ENCODE measurements at places on chromosomes 5 and 9.

DNA sequence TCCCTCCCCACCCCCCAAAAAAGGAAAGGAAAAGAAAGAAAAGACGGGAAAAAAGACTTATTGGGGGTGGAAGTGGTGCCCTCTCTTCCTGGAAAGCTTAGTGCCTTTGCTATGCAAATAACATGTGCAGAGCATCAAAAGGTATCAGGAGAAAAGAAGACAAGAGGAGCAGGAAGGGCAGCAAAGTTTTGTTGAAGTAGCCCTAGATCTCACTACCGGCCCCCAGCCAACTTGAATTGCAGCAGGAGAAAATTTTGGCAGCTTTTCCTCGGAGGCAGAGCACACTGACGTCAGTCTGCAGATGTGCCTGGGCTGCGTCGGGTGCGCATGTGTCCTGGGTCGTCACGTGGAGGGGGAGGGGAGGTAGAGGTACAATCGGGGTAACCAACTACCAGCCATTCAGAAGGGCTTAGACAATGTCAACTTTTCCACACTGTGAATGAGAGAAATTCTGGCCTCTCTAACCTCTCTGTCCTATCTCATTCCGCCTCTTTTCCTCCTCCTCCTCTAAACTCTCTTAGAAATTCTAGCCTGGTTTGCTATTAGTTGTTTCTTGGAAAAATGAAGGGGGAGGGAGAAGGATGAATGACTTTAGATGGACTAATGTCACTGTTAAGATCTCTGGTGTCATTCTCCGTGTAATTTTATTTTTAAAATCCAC lies at the start of gene ADAMTS6:
Gene ADAMTS6, minus strand, starts transcription at position 286 of the 661 bp plus-strand sequence. CDS start 8,247 bp downstream, outside the sequence.
- DNase-seq = peak; percentile 45

DNA sequence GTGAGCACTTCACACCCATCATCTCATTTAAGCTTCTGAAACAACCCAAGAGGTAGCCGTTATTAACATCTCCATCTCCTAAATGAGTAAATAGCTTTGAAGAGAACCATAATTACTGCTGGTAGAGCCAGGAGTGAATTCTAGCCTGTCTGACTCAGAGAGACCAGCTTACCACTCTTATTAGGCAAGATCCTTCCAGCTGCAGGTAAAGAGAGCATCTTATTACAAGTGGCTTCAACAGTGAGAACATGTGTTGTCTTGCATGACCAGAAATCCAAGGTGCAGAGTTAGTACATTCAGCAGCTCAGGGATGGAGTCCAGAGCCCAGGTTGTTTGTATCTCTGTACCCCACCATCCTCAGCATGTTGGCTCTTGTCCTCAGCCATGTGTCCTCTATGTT lies 10.9 kb upstream of the AFAP1L1 start:
- no peak for DNase-seq

DNA sequence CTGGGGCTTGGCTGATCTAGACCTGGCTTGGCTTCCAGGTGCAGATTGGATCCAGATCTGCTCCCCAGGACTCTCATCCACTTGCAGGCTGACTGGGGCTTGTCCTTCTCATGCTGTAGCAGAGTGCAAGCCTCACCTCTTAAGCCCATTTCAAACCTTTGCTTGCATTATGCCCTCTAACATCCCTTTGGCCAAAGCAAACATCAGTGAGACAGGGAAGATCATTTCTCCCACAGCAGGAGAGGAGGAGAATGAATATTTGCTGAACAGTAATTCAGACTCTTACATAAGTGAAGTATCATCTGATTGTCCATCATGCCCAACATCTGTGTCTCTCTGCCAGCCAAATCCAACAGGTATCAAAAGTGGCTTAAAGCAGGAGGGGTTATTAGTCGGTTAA lies 194.9 kb downstream of the C9orf152 start:
- no peak for DNase-seq

GRCh38 chr5:71955723-71956122 lies 151.6 kb upstream of the MAP1B start:
- no peak for DNase-seq

GRCh38 chr9:109974143-109974917 lies 194.3 kb downstream of the PALM2AKAP2 start:
- peak; percentile 97 for DNase-seq

DNA sequence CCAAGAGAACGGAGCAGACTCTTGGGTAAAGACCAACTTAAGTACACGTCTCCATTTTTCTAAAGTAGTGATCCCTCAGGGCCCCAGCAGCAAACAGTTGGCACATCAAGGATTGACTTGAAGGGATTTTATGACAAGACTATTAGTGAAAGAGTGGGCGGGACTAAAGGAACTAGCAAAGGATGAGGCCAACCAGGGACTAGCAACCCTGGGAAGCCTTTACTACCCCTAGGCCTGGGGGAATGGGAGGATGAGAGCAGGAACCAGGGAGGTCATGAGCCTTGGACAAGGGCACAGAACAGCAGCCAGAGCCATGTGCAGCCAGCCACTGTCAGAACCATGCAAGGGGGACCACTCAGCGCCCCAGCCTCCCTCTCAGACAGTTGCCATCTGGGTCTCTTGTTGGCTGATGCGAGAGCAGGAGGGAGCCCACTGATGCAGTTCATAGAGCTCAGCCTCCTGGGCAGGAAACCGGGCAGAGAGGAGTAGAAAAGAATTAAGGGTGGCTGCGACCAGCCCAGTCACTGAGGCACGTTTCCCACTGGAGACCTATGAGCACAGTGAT lies 28.1 kb downstream of the TGFBI start:
- no peak for DNase-seq

- peak; percentile 61 for DNase-seq
Measured at GRCh38 chr9:34562135-34562745, 27.3 kb downstream of the CNTFR start.

DNA sequence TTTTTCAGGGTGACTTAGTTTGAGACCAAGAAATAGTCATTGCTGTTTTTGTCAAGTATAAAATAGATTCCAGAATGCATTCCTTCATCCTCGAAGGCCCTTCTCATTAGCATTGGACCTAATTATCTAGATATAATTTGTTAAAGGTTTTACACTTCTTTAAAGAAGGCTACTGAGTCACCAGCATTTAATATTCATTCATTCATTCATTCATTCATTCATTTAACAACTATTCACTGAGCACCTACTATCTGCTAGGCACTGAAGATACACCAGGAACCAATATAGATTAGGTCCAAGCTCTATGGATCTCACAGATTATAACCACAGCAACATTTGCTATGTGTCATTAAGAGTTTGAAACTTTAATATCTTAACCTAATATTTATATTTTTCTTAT lies 11.1 kb upstream of the REEP5 start:
- DNase-seq = no peak

GRCh38 chr5:151007430-151008209 lies 12.8 kb upstream of the GPX3 start:
- DNase-seq = no peak

DNA sequence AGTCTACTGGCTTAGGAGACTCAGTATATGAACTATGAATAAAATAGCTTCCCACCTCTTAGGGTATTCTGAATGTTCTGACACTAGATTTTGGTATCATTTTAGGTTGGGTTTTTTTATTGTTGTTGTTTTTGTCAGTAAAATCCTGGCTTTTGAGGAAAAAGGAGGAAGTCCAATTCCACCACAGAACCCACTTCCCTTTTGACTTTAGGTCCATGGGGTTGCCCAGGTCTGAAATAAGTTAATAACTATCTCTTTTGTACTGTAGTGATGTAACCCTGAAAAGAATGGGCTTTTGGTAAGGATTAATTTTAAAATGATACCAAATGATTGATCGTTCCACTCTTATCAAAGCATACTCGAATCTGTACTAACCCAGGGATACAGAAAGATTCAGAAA lies 29.1 kb upstream of the IL12B start:
- DNase-seq = peak; percentile 93

DNA sequence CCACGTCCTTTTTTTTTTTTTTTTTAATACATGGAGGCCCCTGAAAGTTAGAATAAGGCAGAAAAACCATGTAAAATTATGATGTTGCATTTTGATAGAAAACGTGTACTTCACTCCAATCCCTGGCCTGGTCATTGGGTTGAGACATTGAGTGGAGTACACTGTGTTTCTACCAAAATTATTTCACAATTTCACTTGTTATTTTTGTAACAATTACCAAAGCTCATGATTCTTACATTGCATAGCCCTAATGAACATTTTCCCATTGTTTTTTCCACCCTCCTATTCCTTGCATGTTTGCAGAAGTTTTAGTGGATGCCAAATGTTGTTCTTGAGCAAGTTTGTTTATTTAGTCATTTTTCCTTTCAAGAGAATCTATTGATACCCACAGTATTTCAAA lies 21.9 kb downstream of the MAMDC2 start:
- DNase-seq = no peak

GRCh38 chr5:96601200-96601599 lies 61.0 kb upstream of the CAST start:
- DNase-seq = no peak

DNA sequence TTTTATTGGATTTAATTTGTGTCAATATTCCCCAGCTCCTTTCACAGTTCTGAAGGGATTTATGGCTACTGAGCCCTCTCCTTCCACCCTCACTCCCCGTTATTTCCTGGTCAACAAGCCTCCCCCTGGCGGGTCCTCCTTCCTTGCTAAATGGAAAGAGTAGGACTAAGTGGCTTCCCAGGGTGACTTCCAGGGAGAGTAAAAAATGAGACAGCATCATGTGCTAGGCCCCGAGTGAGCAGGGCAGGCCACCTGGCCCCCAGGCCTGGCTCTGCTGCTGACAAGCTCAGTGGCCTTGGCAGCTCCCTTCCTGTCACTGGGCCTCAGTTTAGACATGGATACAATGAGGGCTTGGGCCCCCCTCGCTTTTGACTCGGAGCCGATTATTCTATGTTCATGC lies 201.3 kb downstream of the HSPA4 start:
- no peak for DNase-seq

DNA sequence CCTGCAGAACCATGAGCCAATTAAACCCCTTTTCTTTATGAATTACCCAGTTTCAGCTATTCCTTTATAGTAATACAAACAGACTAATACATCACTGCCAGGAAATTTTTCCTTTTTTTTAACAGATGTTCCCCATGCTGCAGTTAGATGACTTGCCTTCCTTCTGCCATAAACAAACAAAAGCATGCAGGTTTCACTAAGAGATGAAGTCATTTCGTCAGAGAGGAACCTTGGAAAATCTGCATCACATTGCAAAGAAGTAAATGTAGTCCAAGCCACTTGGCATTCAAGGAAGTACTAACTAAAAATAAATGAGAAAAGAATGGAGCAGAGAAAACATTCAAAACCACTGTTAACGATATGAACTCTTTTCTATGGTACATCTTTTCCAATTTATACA lies 194.1 kb upstream of the EFNA5 start:
- no peak for DNase-seq

GRCh38 chr9:93127395-93127911 lies 6.6 kb downstream of the NINJ1 start:
- peak; percentile 43 for DNase-seq

GRCh38 chr5:75363111-75363510 lies 26.1 kb downstream of the HMGCR start:
- no peak for DNase-seq

GRCh38 chr5:128083811-128084227 lies 253 bp downstream of the SLC12A2 start:
- no peak for DNase-seq

GRCh38 chr9:115551396-115551795 lies 433.4 kb upstream of the TNC start:
- no peak for DNase-seq

- DNase-seq = no peak
Measured at GRCh38 chr9:130433168-130433946, 11.4 kb upstream of the ASS1 start.

DNA sequence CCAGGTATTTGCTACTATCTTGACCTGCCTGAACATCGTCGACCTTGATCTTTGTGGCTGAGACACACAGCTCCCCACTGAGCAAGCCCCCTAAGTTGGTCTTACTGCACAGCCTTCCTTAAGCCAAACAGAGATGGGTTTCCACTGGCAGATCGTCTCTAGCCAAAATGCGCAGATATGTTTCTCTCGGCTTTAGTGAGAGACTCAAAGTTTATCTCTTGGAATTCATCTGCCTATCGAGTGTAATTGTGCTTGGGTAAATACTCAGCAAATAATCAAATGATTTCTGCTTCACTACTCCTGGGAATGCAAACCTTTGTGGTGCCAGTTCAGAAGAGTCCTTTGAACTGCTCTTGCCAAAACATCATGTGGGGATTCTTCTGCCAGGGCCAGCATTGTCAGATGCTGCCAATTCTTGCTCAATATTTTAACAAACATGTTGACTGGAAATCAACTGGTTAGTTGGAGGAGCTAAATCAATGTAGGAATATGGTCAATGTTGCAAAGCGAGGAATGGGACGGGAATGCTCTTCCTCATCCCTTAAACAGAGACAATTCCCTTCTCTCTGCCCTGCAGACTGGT lies 141.2 kb upstream of the SLC28A3 start:
- no peak for DNase-seq

DNA sequence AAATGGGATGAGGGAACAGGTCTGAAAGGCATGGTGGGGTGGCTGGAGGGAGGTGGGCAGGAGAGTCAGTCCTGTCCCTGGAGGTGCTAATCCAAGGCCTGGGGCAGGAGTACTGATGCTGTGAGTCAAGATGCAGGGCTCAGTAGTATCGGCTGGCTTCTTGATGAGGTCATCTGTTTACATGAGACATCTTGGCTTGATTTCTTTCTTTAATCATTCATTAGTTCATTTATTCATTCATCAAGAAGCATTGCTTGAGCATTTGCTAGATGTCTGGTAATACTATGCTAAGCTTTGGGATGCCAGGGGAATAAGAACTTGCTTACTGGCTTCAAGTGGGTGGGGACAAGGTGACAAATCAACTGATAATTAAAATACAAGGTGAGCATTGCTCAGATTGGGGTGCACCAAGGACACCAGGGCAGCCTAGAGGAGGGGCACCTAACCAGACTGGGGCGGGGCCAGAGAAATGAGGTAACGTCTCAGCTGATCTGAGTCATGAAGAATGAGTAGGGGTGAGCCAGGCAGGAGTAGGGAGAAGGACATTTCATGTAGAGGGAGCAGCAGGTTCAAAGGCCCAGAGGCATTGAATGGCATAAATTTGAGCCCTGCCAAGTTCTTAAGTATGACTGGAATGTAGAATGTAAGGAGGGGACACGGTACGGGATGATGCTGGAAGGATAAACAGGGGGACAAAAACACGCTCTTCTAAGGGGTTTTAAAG lies 88.8 kb downstream of the EGFLAM start:
- no peak for DNase-seq

GRCh38 chr9:129351642-129352145 lies 173.6 kb upstream of the IER5L start:
- no peak for DNase-seq

- DNase-seq = peak; percentile 51
Measured at GRCh38 chr5:172730981-172731679, 39.9 kb downstream of the DUSP1 start.

GRCh38 chr9:133973791-133974630 lies 18.1 kb downstream of the VAV2 start:
- no peak for DNase-seq

GRCh38 chr9:91727316-91727861 lies 222.6 kb downstream of the ROR2 start:
- peak; percentile 60 for DNase-seq
